ENCODE measurements at places on chromosomes 1 and 21.
A peak's percentile ranks its signal among the peaks of the same experiment; 100 is the strongest.

DNA sequence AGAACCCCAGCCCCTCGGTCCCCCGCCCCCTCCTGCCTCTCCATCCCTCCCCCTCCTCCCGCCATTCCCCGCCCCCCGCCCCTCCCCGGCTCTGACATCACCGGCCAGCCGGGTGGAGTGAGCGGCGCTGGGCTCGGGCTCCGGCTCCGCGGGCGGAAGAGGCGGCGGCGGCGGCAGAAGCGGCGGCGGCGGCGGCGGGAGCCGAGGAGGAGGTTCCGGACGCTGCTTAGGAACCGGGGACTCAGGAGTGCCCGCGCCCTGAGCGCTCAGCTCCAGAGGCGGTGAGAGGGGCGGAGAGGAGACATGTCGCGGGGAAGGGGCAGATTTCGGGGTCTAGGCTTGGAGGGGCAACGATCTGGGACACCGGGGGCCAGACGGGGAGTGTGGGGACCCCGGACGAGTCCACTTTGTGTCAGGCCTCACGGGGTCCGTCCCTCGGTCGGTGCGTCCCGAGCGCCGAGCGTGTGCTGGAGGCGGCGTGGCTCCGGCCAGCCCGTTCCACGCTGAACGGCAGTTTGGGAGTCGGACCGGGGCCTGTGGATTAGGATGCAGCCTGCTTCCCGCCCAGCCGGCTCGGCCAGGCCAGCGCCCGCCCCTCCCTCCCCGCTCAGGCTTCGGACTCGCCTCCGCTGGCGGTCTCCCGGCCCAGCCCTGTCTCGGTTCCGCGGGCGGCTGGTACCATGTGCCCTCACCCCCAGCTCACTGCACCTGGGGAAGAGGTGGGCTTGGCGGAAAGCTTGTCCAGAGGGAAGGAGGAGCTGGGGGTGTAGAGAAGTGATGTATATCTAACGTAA lies at the start of gene PEA15:
PEA15 (plus strand) TSS at position 143 of the 794 bp plus-strand sequence. CDS start 6,161 bp downstream, outside the sequence.
- peak; percentile 45 for DNase-seq

DNA sequence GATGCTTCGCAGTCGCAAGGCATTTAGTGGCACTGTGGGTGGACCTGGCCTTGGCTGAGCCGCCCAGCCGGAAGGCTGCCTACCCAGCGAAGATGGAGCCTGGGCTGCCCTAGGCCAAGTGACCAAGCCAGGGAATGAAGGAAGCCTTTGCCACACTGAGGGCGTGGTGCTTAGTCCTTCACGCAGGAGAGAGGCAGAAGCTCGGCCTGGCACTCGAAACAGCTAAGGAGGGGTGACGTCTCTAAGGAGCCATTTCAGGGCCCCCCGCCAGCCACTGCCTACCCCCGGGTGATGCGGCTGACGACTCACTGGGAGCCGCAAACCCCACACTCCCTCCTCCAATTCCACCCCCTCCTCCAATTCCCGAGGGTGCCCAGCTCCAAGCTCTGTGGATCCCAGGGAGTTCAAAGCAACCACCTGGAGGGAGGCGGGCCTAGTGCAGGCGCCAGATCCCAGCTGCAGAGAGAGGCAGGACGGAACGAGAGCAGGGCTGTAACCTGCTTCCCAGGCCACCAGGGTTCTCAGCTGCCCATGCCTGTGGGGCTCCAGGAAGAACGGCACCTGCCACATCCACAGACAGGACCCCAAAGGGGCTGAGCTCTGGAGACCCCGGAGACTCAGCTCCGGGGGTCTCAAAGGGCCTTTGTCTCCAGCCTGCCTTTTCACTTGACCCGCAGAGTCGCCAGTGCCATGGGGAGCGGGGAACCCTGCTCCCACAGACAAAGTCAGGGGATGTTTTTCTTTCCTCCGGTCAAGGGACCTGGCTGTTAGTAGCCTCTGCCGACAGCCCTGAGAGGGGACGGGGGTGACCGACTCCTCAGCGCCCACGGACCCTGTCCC lies 75.8 kb downstream of the ARHGEF16 start:
- no peak for DNase-seq

- no peak for DNase-seq
Measured at GRCh38 chr1:204177133-204177532, 11.0 kb upstream of the REN start.

GRCh38 chr1:25650289-25650576 lies 33.6 kb downstream of the MAN1C1 start:
- DNase-seq: no peak

DNA sequence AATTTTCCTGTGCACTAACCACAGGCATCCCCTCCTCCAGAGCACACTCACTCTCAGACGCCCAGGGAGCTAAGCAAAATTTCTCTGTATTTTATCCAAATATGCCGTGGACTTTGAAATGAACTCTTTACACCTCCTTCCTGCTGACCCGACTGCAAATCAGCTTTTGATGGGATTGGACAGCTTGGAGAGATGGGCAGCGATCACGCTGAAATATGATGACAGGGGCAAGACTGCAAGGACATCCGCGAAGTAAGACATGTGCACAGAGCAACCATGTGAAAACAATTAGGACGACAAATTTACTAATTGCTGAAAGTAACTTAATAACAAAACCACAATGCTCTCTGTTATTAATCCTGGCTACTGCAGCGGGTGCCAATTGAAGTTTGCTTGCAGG lies 64.6 kb upstream of the CLDN14 start:
- DNase-seq: no peak

GRCh38 chr1:152038871-152039270 lies 2.1 kb upstream of the S100A11 start:
- DNase-seq: no peak

DNA sequence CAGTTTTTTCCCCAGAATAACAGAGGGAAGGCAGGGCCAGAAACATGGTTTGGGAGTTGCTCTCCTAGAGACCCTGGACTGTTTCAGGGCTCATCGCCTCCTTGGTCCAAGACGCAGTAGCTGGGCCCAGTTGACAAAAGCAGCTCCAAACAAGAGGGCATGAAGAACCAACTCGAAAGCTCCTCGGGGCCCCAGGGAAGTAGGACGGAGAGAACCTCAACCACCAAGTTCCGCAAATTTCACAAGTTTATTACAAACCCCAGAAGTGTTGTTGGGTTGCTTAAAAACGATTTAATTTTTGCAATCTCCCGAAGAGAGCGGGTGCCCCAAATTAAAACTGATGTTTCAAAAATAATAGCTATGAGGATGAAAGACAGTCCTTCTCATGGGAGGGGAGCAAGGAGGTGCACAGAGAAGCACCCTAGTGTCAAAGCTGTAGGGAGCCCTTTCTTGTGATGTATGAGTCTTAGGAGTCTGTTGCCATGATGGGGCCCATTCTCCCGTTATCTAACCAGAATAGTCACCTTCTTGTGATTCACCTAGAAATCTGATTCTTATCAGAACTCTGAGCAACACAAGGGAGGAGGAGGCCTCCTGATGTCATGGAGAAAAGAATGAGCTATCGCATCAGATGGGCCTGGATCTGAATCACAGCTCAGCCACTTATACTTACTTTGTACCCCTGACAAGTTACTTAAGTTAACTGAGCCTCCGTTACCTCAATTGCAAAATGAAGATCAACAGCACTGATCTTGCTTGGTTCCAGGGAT lies 165.7 kb upstream of the IRF2BP2 start:
- DNase-seq: no peak

- DNase-seq: no peak
Measured at GRCh38 chr1:94922761-94923331, 4.1 kb downstream of the CNN3 start.

DNA sequence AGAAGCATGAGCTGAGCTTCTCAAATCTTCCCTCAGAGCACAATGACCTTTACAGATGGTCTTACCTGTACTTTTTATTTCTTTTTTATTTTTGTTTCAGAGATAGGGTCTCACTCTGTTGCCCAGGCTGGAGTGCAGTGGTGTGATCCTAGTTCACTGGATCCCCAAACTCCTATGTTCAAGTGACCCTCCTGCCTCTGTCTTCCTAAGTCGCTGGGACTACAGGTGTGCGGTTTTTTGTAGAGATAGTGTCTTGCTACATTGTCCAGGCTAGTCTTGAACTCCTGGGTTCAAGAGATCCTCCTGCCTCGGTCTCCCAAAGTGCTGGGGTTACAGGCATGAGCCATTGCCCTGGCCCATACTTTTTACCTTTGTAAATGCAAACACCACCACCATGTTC lies 56.0 kb upstream of the LPGAT1 start:
- DNase-seq: no peak

- no peak for DNase-seq
Measured at GRCh38 chr21:38869196-38869595, 63.5 kb downstream of the ETS2 start.
